ENCODE measurements at places on chromosomes 7 and 10.
A peak's percentile ranks its signal among the peaks of the same experiment; 100 is the strongest.

GRCh38 chr7:100516135-100516812 lies 22.7 kb upstream of the AGFG2 start:
- DNase-seq = peak; percentile 92

GRCh38 chr7:82676777-82677463 lies 233.3 kb upstream of the CACNA2D1 start:
- DNase-seq = no peak

- no peak for DNase-seq
Measured at GRCh38 chr7:133091943-133092464, 10.1 kb upstream of the CHCHD3 start.

DNA sequence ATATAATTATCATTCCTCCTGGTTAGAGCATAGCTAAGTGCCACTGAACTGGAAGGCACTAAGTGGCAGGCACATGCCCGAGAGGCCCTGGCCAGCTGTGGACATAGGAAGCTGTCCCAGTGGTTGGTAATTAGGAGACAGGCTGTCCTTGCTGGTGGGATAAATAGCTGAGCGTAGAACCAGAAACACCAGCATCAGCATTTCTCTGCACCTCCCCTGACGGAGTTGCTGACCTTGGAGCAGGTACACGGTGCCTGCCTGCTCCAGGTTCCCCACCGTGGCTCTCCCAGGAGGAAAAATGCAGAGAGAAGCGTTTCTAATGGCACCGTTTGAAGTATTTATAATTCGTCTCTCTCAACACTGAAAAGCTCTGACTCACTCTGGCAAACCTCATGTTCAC lies 5.6 kb upstream of the ABLIM1 start:
- DNase-seq = no peak

GRCh38 chr10:119203006-119203405 lies 4.4 kb upstream of the GRK5 start:
- no peak for DNase-seq

- DNase-seq = peak; percentile 38
Measured at GRCh38 chr7:111198255-111198654, 107.3 kb downstream of the LRRN3 start.

- DNase-seq = peak; percentile 93
Measured at GRCh38 chr7:78427209-78427608, 628.6 kb downstream of the PHTF2 start.

- peak; percentile 99 for DNase-seq
Measured at GRCh38 chr7:74288034-74288881, 949 bp upstream of the CLIP2 start.

DNA sequence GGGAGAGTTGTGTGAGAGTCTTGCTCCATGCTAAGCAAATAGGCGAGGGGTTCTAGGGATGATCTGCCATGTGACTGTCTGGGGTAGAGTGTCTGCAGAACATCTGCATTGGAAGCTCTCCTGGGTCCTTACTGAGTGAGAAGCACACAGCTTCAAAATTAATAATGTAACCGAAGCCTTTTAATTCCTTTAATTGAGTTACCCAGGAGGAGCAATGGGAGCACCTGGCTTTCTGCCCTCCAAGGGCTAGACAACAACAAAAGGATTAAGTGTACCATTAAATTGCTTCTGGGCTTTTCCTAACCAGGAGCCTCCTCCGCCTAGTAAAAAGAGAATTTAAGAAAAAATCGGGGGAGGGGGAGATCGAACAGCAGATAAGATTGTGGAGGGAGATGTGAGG lies 102.0 kb upstream of the TBX20 start:
- no peak for DNase-seq

GRCh38 chr7:48594349-48594748 lies 330.0 kb upstream of the CDC14C start:
- DNase-seq = no peak

DNA sequence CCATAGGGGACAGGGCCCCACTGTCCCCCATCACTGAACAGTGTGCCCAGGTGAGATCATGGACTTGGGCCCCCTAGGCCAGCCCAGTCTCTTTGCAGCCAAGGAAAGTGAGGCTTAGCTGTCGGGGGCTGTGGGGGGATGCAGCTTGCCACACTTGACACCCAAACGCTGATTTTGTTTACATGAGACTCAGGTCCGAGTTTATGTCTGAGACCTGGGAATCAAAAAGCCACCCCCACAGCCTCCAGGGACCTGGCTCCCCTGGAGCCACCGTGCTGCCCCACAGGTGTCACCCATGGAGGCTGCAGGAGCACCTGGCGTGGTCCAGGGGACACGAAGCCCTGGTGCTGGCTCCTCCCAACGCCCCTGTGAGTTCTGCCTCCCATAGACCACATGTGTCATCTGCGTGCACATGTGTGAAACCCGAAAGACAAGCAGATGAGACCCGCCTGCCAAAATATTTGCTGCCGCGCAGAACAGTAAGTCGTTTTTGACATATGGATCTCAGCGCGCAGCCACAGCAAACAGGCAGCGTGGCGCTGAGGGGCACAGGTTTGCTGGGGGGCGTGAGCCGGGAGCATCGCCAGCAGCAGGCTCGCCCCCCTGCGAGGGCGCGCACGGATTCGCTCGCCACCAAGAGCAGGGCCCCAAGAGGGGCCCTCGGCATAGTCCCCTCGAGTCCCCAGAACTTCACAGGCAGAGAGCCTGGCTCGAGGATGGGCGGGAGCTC lies 112.3 kb downstream of the LHPP start:
- DNase-seq = no peak

DNA sequence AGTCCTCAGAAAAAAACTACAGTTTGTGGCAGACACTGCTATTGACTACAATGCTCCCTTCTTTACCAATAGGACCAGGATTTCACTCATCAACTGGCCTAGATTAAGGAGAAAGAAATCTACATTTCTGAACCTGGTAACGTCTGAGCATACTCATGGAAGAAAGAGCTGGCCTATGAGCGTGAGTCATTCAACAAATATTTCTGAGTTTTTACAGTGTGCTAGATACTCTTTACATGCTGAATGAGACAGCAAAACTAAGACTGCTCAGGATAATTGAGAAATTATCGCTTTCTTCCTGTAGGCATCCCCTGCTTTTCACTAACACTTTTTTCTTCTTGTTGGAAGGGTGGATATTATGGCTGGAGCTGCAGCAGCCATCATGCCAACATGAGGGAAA lies 609.7 kb downstream of the TNS3 start:
- DNase-seq = no peak

GRCh38 chr7:29140873-29141468 lies 5.4 kb downstream of the CPVL start:
- DNase-seq = no peak

DNA sequence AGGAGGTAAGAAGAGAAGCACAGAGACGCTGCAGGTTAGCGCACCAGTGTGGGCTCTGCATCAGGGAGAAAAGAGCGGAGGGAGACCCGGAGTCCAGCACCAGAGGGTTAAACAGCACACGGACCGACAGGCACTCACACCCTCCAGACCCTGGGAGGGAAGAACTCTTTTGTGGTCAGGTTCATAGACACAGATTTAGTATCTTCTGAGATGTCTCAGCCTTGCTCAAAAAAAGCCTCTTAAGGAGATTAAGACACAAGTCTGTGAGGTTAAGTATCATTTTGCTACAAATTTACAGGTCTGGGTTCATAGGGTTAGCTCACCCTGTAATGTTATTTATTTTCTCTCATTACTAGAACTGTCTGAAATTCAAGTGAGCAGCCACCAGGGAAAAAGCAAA lies 16.8 kb upstream of the NDST2 start:
- DNase-seq = no peak

All from OCI-M1 (cell line).